Activated gamma-delta T cell (primary cell): ENCODE measurements at places on chromosomes 5 and 9.

DNA sequence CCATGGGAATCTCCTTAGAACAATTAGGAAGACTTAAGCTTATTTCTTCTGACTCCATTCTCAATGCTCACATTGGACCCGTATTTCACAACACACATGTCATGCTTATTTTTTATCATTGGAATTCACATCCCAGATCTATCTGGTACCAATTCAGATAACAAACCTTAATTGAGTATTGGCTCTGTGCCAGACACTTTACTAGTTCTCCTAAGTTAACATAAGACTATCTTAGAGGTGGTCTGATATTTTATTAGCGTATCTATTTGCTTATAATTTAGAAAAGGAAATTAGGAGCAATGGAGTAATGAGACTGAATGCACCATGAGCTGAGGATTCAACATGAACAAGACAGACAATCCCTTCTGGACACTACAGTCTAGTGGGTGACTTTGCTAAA lies 45.1 kb downstream of the FBXL7 start:
- DNase-seq = no peak

DNA sequence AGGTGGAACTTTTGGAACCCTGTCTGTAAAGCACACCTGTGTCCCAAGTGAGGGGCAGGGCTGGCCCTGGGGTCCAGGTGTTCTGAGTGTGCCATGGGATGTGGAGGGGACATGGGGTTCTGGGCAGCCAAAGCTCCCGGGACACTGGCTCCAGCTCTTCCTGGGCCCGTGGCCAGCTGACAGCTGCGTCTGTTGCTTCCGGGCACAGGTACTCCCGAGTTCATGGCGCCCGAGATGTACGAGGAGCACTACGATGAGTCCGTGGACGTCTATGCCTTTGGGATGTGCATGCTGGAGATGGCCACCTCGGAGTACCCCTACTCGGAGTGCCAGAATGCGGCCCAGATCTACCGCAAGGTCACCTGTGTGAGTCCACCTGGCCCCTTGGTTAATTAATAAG lies 50.7 kb downstream of the WNK2 start:
- no peak for DNase-seq

DNA sequence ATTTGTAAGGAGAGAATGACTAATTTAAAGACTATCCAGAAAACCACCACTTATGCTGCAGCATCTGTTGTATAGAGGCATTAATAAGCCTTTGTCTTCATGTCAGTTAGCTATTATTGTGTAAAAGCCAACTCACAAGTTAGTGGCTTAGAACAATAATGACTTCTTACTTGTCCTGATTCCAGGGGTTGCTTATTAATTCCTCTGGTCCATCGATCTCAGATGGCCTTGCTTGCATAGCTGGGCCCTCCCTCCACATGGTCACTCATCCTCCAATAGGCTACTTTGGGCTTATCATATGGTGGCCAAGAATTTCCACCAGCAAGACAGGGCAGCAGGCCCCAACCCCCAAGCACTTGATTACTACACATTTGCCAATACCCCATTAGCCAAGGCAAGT lies 44.5 kb upstream of the STK32A start:
- no peak for DNase-seq

- DNase-seq = no peak
These were observed 28.5 kb upstream of the PHF24 start for GRCh38 chr9:34929506-34930102.

DNA sequence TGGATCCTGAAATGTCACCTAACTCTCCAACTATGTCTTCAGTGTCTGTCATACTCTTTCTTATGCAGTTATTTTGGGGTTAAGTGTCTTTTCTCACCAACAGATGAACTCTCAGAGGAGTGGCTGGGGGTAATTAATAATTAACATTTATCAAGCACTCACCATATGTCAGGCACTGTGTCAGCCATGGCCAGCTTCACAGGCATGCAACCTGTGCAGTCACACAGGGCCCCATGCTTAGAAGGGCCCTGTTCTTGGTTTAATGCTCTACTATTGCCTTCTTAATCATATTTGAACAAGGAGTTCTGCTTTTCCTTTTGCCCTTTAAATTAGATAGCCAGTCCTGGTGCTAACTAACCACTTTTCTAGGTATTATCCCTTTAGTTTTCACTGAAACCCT lies 3.4 kb upstream of the GRPEL2 start:
- no peak for DNase-seq

GRCh38 chr5:89043676-89044075 lies 160.7 kb upstream of the MEF2C start:
- no peak for DNase-seq
